ENCODE measurements at places on chromosomes 2 and 18. TPM values are rescaled to one million over a fixed set of nuclear protein-coding genes. Genes with fewer than 3 reads are reported as not detected.

APLF gene
- total RNA-seq = 0.66 TPM

INPP5D gene
- total RNA-seq = 0.61 TPM

SLC5A7 gene
- total RNA-seq = not detected

IMP4 gene
- 136 TPM for total RNA-seq

FBLN7 gene
- 0.37 TPM for total RNA-seq

CERS6 gene
- 17.6 TPM for total RNA-seq

CAPN14 gene
- not detected for total RNA-seq

LIMS4 gene
- total RNA-seq = 0.74 TPM

PID1 gene
- 3.7 TPM for total RNA-seq

ASPRV1 gene
- 0.37 TPM for total RNA-seq

CD8B2 gene
- not detected for total RNA-seq

GREB1 gene
- total RNA-seq = 1.7 TPM

DSG1 gene
- total RNA-seq = not detected

ACTG2 gene
- not detected for total RNA-seq

DPP4 gene
- 0.69 TPM for total RNA-seq

CEBPZOS gene
- total RNA-seq = 40.7 TPM

TXNDC9 gene
- 43.3 TPM for total RNA-seq

CFAP221 gene
- total RNA-seq = not detected

SERPINB4 gene
- 0.07 TPM for total RNA-seq

KATNAL2 gene
- total RNA-seq = 1.5 TPM

PSD4 gene
- 13.2 TPM for total RNA-seq

ACTR3 gene
- 244 TPM for total RNA-seq

PCGF1 gene
- 31.7 TPM for total RNA-seq

Data from A549 treated with GW870086 at 1 μM for 4 hours (cell line).